Mesothelial cell of epicardium (in vitro differentiated cells): ENCODE measurements at places on chromosomes 3 and 15. TPM values are rescaled to one million over a fixed set of nuclear protein-coding genes. Genes with fewer than 3 reads are reported as not detected.

Gene ADPRH
- total RNA-seq: 1.9 to 2.3 TPM (median 2.2 TPM) in 3 replicates

Gene POPDC2
- 3.4 to 3.5 TPM (median 3.5 TPM) in 3 replicates for total RNA-seq

Gene MAP3K13
- 40.3 to 42.7 TPM (median 40.3 TPM) in 3 replicates for total RNA-seq

Gene INKA1
- total RNA-seq: 7.7 to 9.4 TPM (median 8.4 TPM) in 3 replicates

Gene IMPDH2
- total RNA-seq: 207 to 217 TPM (median 216 TPM) in 3 replicates

GRCh38 chr15:38479266-38479665 is 25.3 kb downstream of the FAM98B start:
- DNase-seq: no peak
- H3K36me3 ChIP-seq: peaks cover 26% of the 10 kb centered on the region
- no peaks in the 10 kb centered on the region for H3K4me1 ChIP-seq
- no peaks in the 10 kb centered on the region for H3K27me3 ChIP-seq
- no peak overlapping the region for H3K4me3 ChIP-seq

GRCh38 chr3:171622126-171622525 is 161.9 kb upstream of the TNIK start:
- H3K36me3 ChIP-seq: peaks cover 27% of the 10 kb centered on the region
- H3K27ac ChIP-seq: no peak overlapping the region
- DNase-seq: no peak
- H3K4me1 ChIP-seq: peaks cover 19% of the 10 kb centered on the region

GRCh38 chr3:175495331-175495730 is 636.2 kb downstream of the NAALADL2 start:
- H3K27me3 ChIP-seq: no peaks in the 10 kb centered on the region
- no peak overlapping the region for H3K27ac ChIP-seq
- peaks cover 5% of the 10 kb centered on the region for H3K4me1 ChIP-seq
- no peak for DNase-seq
- no peak overlapping the region for H3K4me3 ChIP-seq
- no peaks in the 10 kb centered on the region for H3K36me3 ChIP-seq

DNA sequence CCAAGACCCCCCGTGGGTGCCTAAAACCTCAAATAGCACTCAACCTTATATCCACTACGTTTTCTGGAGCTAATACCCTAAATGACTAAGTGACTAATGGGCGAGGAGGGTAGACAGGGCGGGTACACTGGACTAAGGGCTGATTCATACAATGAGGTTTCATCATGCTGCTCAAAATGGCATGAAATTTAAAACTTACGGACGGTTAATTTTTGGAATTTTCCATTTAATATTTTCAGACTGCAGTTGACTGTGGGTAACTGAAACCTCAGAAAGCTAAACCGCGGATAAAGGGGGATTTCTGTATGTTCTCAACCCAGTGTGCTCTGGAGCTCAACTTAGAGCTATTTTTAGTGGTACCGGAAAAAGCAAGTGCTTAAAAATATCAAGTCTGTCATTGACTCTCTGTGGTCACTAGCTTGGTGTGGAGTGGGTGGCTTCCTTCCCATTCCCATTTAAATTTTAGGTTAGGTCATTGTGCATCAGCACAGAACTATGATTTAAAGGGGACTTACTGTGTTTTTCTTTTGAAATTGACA is 72.9 kb downstream of the LRRC28 start:
- no peaks in the 10 kb centered on the region for H3K27me3 ChIP-seq
- no peak for DNase-seq
- H3K36me3 ChIP-seq: peaks cover 2% of the 10 kb centered on the region
- no peaks in the 10 kb centered on the region for H3K4me1 ChIP-seq
- H3K27ac ChIP-seq: no peak overlapping the region

GRCh38 chr15:71512682-71513006 is 297.7 kb upstream of the NR2E3 start:
- no peak overlapping the region for H3K4me3 ChIP-seq
- no peaks in the 10 kb centered on the region for H3K36me3 ChIP-seq
- peaks cover 72% of the 10 kb centered on the region for H3K4me1 ChIP-seq

GRCh38 chr3:32278714-32279113 is 40.2 kb downstream of the CMTM8 start:
- H3K4me3 ChIP-seq: no peak overlapping the region
- no peak overlapping the region for H3K27ac ChIP-seq
- no peaks in the 10 kb centered on the region for H3K36me3 ChIP-seq
- H3K4me1 ChIP-seq: peaks cover 29% of the 10 kb centered on the region

DNA sequence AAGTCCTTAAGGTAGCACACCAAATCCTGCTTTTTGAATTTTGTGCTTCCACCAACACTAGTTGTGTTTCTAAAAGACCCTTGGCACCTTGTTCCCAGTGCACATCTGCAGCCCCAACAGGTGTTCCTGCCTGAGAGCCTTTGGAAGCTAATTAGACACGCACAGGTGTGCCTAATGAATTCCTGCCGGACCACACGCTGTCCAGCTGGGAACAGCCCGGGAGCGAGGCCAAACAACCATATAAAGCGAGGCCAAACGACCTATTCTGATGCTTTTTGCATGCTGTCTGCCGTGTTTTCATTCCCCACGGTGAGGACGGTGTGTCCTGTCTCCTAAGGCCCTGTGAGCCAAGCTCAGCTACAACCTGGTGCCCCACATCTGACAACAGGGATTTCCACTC is 99.5 kb downstream of the ATG7 start:
- no peaks in the 10 kb centered on the region for H3K27me3 ChIP-seq
- H3K36me3 ChIP-seq: peaks cover 5% of the 10 kb centered on the region
- H3K27ac ChIP-seq: no peak overlapping the region
- no peak for DNase-seq
- H3K4me1 ChIP-seq: peaks cover 21% of the 10 kb centered on the region
